Cerebellar nuclear complex (tissue), 1 donor: ENCODE measurements at places on chromosomes 11 and 22.

- DNase-seq: no peak
These were observed 35.7 kb upstream of the GAB2 start for GRCh38 chr11:78453140-78453935.

DNA sequence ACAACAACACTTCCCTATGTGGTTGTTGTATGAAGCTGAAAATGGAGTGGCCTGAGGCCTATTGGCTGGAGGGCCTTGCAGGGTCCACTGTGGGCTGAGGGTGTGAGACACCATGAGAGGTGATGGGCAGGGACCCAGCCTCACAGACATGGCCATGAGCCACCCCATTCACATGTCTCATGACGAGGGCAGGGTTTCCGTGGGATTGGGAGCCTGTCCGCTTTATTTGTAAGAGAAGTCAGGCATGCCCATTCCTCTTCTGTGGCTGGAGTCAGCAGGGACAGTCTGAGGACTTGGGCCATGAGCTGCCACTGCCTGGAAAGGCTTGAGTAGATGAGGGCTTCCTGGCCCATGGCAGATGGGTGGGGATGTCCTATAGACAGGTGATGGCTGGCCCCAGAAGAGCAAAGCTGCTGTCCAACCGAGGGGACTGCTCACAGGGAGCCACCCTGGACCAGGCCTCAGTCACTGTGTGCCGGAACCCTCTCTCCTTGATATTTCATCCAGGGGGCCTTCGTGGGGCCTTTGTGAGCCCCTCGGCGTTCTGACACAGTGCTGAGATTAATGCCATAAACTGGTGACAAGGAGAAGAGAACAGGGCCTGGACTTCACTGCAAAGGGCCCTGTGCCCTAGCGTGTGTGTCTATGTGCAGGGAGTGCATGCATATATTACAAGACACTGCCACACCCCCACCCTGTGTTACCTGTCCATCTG lies 971.9 kb downstream of the BRD1 start:
- DNase-seq: no peak

DNA sequence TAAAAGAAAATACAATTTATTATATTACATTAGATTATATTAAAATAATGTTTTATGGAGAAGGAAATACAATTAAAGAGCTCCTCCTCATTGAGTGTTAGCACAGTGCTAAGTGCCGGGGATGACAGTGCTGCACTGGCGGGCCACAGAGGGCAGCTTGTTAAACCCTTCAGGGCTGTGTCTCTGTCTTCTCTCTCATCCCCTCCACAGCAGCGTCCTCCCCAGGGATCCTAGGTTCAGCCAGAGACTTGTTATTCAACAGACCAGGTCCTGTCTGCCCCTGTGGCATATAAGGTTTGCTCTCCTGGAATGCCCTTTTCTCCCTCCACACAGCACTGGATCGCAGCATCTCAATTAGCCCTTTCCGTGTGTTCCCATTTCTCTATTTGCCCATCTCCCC lies 14.2 kb downstream of the THYN1 start:
- DNase-seq: no peak

GRCh38 chr11:127609025-127609773 lies 608.6 kb upstream of the KIRREL3 start:
- no peak for DNase-seq

DNA sequence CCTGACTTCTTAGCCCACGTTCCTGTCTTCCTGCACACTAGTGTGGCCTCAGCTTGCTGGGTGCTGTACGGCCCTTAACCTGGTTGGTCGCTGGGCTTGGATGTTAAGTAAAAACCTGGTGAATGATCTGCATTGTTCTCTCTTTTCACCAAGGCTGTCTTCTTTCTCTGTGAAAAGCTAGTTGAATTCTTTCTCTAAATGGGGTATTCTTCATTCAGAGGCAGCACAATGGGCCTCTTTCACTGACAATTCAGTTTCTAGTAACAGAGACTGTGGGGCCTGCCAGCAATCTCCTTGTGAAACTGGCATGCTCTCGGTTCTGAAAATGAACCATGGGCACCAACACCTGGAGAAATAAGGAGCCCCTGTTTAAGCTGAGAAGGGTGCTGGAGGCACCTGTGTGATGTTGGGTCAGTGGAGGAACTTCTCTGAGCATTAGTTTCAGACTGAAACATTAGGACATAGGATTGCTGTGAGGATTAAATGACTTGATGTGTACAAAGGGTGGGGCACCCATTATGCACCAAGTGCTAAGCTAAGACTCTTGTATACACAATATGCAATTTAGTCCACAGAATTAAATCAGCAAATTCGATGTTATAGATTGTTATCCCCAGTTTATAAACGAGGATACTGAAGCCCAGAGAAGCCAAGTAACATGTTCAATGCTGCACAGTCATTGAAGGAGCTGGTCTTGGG lies 33.1 kb upstream of the ELF5 start:
- no peak for DNase-seq

GRCh38 chr11:129434641-129435498 lies 59.2 kb downstream of the BARX2 start:
- DNase-seq: no peak

GRCh38 chr11:64472593-64473455 lies 113.9 kb downstream of the RPS6KA4 start:
- DNase-seq: no peak

GRCh38 chr11:45786272-45786671 lies 18.7 kb upstream of the SLC35C1 start:
- no peak for DNase-seq

DNA sequence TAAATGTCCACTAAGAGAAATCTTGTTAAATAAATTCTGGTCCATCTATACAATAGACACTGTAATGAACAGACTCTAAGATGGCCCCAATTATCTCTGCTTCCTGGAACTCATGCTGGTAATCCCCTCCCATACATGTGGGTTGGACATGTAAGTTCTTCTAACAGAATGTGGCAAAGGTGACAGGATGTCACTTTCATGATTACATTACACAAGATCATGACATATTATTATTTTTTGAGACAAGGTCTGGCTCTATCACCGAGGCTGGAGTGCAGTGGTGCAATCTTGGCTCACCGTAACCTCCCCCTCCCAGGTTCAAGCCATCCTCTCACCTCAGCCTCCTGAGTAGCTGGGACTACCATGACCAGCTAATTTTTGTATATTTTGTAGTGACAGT lies 14.6 kb upstream of the NDUFC2 start:
- DNase-seq: no peak

DNA sequence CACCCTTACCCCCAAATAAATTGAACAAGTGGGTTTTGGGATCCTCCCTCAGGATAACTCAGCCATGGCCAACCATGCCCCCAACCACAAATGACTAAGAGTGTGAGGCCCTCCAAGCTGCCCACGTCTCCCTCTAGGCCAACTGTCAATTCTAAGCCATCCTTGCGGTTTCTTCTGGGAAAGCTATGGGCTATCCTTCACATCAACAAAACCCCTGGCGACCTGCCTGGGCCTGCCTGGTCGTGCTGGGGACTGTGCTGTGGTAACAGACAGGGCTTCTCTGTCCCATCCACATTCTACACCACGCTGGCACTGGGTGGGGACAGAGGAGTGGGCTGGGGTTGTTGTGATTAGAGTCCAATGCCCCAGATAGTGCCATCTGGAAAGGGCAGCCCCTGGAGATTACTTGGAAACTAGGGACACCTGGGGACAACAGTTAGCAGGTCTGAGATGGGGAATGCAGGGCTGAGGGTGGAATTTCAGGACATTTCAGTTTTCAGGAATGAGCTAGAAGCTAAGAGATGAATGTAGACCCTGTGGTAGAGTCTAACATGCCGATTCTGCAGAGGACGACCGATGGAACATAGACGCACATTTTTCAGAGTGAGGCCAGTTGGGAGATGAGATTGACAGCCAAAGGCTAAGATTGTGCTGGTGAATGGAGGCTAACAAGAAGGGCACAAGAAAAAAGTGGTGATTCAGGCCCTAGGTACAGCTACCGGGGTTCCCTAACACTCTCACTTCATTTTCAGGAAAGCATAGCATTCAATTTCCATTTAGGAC lies 131.9 kb downstream of the RASSF10 start:
- no peak for DNase-seq

- no peak for DNase-seq
These were observed 68.6 kb downstream of the CDKN1C start for GRCh38 chr11:2816941-2817421.

DNA sequence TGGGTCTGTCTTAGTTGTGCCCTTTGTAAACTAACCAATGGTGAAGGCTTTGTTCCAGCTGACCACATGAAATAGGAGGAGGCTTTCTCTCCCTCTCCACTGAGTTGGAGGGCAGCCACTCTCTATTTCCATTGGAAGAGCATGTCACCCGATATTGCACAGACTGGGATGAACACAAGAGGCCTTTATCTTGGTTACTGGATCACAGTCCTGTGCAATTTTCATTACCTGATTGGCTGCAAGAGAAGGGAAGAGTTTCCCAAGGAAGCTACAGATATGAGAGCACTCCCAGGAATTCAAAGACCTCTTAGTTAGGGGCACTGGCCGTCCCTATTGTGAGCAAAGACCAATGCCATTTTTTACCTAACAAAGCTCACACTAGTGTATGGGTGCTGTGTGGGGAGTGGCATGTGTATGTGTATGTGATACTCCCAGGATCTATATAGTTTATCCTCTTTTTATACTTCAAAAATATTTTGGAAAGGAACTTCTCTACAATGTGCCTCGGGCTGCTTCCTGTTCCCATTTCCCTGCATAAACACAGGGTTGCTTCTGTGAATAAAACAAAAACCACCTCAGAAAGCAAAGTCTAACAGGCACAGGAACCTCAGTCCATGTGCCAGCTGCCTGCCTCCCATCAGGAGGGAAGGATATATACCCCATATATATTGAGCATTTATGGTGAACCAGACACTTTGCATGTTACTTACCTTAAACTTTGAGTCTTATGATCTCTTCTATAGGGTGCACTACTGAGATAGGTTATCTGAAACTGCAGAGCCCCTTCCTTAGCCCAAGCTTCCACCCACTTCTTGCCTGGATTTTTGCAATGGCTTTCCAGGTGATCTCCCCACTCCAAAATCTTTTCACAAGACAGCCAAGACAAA lies 126.5 kb downstream of the RASSF10 start:
- DNase-seq: no peak

- DNase-seq: no peak
These were observed 150.1 kb downstream of the CEP164 start for GRCh38 chr11:117477721-117478120.

GRCh38 chr22:39627865-39628562 lies 57.5 kb downstream of the CACNA1I start:
- no peak for DNase-seq

GRCh38 chr11:68261006-68261405 lies 10.8 kb downstream of the C11orf24 start:
- no peak for DNase-seq

DNA sequence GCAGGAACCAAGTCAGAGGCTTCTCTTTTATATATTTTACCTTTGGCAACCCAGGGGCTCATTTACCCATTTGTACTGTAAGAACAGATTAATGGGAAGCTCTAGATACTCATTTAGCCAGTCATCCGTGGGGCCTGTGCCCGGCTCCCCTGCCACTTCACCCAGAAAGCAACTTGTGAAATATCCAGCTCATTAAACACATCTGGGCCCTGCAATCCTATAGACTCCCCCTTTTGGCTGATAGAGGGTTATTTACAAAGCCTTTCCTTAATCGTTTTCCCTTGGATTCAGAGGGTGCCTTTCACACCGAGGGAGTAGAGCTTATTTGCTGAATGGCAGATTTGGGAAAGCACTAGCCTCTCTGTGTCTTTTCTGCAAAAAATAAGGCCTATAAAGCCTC lies 118.7 kb upstream of the SORL1-AS1 start:
- no peak for DNase-seq

GRCh38 chr11:80284946-80285785 lies 844.3 kb upstream of the TENM4 start:
- no peak for DNase-seq

- no peak for DNase-seq
These were observed 182.6 kb downstream of the TRPC6 start for GRCh38 chr11:101401245-101401644.

- DNase-seq: no peak
These were observed 153.2 kb upstream of the E2F8 start for GRCh38 chr11:19393941-19394340.

DNA sequence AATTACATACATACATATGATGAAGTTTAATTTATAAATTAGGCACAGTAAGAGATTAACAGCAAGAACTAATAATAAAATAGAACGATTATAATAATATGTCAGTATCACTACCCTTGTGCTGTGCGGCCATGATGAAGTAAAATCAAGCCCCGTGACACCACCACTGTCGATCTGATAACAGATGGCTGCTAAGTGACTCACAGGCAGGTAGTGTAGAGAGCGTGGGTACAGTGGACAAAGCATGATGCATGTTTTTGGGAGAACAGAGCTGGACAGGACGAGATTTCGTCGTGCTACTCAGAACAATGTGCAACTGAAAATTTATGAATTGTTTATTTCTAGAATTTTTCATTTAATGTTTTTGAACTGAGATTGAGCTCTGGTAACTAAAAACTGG lies 108.4 kb upstream of the TIMP3 start:
- no peak for DNase-seq

DNA sequence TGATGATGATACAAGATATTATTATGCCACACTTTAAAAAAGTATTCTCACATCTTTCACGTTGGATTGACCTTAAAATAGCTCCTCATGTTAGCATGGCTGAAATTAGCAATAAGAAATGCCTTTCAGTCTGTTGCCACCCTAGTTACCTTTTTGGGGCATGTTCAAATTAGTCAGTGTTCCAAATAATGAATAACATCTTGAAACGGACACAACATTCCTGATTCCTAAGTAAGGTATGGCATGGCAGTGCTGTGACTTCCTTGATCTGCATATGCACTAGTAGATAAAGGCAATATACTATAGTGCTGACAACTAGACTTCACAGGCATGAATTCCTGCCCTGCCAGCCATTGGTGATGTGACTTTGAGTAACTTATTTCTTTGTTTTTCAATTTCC lies 914.5 kb downstream of the METTL15 start:
- DNase-seq: no peak

DNA sequence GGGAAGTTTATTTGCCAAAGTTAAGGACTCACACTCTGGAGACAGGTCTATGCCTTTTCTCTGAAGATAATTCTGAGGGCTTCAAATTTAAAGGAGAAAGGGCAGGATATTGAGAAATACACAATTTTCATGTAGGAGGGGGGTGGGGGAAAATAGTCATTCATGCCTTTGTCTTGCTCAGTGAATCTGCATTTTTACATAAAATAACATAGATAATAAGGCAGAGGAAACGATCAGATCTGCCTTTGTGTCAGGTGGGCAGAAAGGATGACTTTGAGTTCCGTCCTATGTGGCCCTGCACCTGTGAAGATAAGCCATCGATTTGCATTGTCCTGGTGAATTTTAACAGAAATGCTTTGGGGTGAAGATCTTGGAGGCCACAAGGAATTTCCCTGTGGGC lies 76.8 kb downstream of the SC5D start:
- no peak for DNase-seq

DNA sequence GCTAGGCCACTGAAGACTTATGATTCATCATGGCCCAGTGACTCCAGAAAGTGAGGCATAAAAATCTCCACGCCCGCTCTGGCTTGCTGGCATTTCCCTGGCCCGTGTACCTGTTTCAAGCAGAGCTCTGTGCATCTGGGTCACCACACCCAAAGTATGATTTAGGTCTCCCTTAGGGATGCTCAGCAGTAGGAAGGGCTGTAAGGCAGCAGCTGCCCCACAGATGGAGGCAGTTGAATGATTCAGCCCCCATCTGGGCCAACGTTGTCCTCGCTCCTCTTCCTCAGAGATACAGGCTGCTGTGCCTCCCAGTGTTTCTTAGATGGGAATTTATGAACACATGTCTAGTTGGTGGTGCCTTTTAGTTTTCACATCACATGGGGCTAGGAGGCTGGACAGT lies 21.6 kb downstream of the GPR83 start:
- no peak for DNase-seq
